Mucosa of gallbladder (tissue), 1 donor: ENCODE measurements at places on chromosomes 3 and 15.

- DNase-seq, result no peak
Observed at GRCh38 chr15:48962662-48963523, 826 bp downstream of the SHC4 start.

DNA sequence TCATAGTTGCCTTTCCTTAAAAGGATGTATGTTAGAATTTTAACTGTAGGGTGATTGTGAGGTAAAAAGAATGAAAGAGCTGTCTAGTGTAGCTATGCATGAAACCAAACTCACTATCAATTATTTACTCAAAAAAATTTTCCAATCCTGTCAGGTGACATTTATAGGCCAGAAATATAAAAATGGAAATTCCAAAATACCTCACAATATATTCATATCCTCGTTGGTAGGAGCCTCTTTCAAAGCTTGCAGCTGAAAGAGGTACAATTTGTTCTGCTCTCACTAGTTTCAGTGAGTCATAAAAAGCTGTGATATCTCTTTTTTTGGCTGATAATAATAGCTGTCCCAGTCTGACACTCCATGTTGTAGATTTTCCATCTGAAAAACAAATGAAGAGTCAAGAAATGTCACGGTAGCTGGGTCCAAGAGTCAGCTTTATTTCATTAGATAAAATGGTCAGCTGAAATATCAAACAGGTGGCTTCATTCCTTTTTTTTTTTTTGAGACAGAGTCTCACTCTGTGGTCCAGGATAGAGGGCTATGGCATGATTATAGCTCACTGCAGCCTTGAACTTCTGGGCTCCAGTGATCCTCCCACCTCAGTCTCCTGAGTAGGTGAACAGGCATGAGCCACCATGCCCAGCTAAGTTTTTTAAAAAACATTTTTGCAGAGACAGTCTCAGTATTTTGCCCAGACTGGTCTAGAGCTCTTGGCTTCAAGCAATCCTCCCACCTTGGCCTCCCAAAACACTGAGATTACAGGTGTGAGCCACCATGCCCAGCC is 50.8 kb upstream of the XRN1 start:
- no peak for DNase-seq

DNA sequence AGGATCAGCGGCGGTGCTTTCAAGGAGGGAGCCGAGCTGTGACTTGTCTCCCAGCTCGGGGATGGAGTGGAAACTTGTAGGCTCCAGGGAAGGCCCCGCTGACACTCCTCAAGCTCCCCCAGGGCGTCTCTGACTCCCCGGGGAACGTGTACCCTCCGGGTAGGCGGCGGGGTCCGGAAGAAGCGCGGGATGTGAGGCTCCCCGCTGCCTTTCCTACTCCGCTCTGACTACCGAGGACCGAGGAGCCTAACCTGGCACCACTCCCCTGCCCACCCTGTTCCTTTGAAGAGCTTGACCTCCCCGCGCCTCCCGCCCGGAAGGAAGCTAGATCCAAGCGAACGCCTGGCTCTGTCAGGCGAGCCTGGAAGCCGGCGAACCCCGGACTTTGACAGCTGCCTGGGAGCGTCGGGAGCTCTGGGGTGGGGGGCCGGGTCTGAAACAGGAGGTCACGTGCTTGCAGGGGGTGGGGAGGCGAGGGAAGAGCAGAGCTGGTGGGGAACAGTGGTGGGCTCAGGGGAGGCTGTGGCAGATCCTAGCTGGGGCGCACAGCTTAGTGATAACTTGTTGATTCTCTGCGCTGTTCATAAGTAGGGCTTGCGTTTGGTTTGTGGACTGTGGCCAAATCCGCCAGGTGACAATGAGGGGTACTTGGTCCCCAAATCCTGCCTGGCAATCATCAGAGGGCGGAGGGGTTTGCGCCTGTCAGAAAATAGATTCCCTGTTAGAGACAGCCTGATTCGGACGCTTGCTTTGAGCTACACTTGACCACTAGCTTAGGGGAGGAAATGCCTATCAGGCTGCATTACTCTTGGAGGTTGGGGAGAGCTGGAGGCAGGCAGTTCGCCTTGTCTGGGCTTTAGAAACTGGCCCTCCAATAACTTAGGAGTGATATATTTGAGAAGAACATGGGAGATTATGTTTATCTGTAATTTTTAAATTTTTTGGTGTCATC is 1.2 kb downstream of the CLSTN2 start:
- DNase-seq, result peak; percentile 22

DNA sequence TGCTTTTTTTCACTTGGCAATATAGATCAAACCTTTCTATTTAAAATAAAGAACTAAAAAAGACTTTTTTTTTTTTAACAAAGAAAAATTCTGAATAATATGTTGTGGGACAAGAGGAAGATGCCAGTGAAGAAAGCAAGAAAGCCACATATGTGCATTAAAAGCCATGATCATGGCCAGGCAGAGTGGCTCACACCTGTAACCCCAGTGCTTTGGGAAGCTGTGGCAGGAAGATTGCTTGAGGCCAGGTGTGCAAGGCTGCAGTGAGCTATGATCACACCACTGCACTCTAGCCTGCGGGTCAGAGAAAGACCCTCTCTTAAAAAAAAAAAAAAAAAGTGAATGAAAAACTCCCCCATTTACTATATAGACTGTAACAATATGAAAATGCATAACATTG is 23.9 kb downstream of the C2CD4B start:
- DNase-seq, result no peak

DNA sequence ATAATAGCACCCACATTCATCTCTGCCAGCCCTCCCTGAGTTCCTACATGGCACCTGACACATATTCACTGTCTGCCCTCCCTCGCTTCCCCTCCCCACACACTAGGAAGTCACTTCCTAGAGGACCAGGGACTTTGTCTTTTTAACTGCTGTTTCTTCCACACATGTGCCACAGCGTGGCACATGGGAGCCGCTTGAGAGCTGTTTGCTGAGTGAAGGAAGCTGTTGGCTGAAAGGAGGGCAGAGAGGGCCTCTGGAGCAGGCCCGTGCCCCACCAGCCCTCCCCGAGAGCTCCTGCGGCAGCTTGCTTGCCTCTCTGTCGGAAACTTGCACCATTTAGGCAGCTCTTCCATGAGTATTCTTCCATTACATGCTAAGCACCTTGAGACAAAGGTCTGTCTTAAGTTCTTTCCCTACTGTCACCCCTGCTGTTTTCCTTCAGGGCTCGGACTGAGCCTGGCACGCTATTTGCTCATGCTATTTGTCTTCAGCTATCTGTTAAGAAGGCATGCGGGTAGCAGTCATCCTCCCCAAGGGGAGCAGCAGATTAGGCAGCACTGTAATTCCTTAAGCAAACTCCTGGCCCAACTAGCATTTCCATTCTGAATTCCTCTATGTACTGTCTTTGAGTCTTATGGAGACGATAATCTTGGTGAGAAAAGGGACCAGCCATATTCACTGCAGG is 72.2 kb downstream of the CACNA1D start:
- DNase-seq, result no peak

GRCh38 chr3:12267376-12268030 is 21.4 kb upstream of the PPARG start:
- no peak for DNase-seq

DNA sequence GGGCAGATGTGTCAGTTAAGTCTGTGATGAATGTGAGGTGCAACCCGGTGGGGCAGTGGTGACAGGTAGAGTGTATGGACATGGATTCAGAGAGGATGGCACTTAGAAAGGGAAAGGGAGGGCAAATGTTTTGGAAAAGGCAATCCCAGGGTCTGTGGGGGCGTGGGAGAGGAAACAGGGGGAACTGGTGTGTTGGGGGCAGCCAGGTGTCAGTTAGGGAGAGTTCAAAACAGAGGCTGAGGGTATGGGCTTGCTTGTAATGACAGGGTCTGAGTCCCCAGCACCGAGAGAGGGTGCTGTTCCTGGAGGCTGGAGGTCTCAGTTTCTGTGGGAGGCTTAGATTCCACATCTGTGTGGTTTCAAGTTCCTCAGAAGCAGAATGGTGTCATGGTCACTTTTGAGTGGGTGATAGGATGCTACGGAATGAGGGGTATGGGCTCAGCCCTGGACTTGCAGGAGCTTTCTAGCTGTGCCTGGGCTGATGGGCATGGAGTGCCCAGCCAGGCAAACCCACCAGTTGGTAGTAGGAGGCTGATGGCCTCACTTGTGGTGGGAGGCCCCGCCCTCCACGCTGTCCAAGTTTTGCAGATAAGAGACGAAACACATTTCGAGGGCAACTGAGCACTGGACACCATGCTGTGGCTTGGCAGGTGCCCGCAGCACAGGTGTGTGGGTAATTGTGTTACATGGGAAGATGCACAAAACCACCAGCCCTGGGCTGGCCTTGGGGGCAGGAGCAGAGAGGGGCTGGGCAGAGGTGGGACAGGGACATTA is 209.4 kb downstream of the RPLP1 start:
- no peak for DNase-seq

GRCh38 chr3:30908456-30909037 is 14.1 kb upstream of the GADL1 start:
- no peak for DNase-seq
